ENCODE measurements at places on chromosomes 12 and 14.
A peak's percentile ranks its signal among the peaks of the same experiment; 100 is the strongest.

DNA sequence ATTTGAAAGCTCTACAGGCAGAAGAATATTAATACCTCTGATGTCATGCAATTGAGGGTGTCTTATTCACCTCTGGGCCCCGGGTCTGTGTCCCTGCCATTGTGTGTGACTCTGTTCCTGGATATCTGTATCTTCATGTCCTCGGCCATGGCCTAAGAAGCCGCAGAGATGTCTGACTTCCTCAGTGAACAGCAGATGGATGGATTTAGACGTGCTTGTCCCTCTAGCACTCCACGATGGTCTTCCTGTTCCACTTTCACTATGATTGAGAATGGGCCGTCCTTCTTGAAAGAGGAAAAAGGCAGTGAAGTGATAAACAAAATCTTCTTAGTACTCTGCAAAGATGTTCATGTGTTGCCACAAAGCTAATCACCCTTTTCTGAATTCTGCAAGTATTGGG is 217.4 kb downstream of the SLC41A2 start:
- no peak for DNase-seq

DNA sequence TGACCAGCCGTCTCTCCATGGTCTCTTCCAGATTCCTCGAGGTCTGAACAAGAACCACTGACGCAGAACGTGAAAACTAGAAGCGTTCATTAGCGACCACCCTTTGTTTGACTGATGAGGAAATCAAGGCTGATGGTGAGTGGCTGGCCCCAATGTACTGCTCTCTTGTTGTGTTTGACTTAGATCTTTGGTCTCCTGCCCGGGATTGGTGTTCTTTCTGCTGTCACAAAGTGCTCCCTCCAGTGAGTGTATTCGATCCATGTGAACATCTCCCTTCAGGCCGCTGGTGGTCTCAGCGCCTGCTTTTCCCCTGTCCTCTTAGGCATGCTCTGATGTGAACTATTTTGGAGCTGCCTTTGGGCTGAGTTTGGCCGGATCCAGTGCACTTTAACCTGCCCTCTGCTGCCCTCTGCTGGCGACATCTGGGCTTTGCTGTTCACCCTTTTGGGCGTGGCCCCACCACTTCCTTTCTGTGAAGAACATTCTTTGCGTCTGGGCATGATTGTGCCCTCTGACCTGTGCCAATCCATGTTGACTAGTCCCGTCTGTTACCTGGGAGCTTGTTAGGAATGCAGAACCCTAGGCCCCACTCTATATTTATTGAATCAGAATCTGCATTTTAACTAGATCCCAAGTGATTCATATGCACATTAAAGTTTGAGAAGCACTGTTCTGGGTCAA is 279.1 kb downstream of the TTC6 start:
- DNase-seq: peak; percentile 52

- DNase-seq: no peak
Observed at GRCh38 chr12:46921048-46921763, 95.4 kb upstream of the SLC38A4 start.

DNA sequence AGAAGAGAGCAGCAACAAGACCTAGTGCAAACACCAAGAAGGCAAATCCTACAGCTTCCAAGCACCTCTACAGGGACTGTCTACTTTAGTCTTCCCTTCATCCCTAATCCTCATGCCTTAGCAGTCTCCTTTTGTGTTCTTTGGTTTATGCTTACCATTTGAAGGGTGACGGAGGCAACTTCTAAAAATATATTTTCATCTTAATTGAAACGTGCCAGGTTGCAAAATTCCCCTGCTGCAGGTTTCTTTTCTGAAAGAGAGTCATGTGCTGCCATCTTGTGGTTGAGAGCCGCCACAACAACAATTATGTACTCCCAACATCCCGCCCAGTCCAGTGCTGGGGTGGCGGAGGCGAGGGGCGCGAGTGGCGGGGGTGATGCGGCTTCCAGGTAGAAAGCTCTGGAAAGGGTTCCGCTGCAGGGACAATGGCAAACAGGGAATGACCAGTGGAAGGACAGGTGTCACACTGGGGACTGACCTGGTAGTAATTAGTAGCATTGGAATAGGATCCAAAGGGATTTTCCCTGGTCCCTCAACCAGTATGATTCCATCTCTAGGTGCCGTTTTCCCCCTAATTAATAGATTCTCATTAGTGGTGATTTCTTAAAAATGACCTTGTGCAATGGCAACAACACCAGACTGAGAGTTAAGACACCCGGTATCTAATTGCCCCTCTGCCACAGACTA is 80.3 kb upstream of the GNG2 start:
- DNase-seq: peak; percentile 35

GRCh38 chr14:96806836-96807235 is 9.7 kb downstream of the VRK1 start:
- no peak for DNase-seq

DNA sequence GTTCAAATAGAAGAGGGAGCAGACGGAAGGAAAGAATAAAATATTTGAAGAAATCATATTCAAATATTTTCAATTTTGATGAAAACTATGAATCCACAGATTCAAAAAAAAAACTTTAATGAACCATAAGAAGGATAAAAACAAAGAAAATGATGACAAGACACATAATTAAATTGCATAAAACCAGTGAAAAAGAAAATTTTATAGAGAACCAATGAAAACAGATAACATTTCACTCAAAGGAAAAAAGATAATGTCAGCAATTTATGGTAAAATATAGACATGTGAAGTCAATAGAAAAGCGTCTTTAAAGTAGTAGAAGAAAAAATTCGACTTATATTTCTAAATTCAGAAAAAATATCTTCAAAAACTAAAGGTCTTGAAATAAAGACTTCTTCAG is 546.5 kb upstream of the ATXN7L3B start:
- DNase-seq: no peak

- DNase-seq: no peak
Observed at GRCh38 chr12:38736821-38737220, 168.6 kb downstream of the CPNE8 start.

DNA sequence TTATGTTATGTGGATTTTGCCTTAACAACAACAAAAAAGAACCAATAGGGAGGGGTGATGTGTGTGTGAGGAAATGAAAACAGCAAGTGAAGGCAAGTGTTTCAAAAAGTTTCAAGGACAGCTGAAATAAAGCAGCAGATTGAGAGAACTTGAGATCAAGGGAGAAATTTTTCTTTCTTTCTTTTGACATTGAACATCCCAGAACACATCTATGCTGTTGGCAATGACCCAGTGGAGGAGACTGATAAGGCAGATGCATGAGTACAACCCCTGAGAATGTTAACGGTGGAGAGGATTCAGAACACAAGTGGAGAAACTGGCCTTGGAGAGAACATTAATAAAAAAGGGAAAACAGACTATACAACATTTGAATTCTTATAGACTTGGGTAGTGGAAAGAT is 2.9 kb downstream of the LLPH start:
- DNase-seq: no peak

GRCh38 chr12:10184261-10184843 is 5.5 kb downstream of the TMEM52B start:
- peak; percentile 49 for DNase-seq

GRCh38 chr12:92094751-92095161 is 50.9 kb downstream of the BTG1 start:
- DNase-seq: no peak

GRCh38 chr12:93402333-93403311 is 24.9 kb downstream of the NUDT4 start:
- DNase-seq: no peak
